Mesenchymal stem cell (in vitro differentiated cells and primary cell): ENCODE measurements at places on chromosomes 2 and 18.
A peak's percentile ranks its signal among the peaks of the same experiment; 100 is the strongest.

DNA sequence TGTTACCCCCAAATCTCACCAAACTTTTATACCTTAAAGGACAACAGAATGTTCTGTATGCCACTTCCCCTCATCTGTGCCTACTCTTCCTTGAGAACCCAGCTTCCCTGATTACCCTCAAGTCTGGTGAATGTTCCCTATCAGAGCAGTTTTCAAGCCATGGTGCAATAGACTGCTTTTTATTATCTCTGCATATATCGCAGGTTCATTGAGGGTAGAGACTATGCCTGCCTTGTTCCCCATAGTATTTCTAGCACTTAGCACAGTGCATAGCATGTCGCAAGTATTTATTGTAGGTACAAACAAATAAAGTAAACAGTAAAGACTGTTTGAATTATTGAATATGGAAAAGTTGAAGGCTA, 146.6 kb downstream of the HAUS1 start:
- DNase-seq = no peak

- no peak for DNase-seq
These were observed 8.2 kb downstream of the MALL start for GRCh38 chr2:110107092-110108079.

DNA sequence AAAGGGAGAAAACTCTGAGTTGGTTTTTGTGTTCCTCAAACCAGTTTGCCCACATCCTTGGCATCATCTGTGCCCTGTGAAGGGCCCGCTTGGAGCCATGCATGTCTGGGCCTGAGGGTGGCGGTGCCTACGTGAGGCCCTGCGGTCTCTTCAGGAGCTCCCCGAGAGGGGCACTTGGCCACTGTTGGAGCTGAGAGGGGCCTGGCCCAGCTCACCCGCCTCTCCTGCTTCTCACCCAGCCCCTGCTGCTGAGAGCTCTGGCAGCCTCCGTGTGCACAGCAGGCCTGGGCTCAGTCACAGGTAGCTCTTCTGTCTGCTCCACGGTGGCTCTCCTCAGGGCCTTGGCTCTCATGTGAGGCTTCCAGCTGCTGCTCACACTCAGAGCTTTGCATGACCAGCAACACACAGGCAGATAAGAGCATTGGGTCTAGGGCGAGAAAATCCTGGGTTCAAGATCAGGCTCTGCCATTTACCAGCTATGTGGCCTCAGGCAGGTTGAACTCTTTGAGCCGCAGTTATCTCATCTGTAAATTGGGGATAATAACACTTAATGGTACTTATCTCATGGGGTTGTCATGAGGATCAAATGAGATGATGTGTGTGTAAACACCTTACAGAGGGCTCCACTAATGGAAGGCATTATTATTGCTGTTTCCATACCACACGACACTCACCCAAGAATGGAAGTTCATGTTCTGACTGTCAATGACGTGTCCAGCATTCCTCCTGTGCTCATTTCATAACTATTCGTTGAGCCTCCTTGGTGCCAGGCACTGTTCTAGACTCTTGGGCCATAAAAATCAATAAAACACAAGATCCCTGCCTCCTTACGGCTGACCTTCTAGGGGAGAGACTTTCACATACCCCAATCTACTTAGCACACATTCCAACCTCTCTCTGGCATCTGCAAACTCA, 41.6 kb upstream of the PLB1 start:
- no peak for DNase-seq

GRCh38 chr18:52345428-52345827, 5.4 kb downstream of the DCC start:
- no peak for DNase-seq

DNA sequence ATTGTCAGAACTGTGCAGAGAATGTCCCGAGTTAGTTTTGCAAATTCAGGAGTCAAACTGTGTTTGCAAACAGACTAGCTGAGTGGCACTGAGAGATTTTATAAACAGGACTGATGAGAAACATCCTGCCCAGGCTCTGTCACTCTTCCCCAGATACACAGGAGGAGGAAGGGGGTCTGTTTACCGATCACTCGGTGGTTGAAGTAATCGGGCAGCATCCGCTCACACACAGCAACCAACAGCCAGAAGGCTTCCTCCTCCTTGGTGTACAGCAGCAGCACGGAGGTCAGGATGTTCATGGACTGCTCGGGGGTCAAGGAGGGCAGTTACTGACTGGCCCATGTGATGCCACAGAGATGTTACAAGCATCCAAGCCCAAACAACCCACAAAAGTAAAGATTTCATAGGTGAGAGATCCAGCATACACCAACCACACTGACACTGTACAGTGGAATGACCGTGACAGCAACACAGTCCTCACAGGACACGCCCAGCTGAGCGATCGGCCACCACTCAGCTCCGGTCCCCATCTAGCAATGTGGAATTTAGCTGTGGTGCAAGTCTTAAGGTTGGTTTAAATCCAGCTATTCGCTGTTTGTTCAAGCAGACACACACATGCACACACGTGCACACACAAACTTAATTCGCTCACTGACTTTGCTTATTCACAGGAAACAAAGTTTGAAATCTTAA, 30.1 kb downstream of the RPL31 start:
- DNase-seq = no peak

GRCh38 chr18:58412844-58413666, 215.8 kb downstream of the ALPK2 start:
- no peak for DNase-seq

- peak; percentile 11 for DNase-seq
These were observed 28.7 kb upstream of the MFSD6 start for GRCh38 chr2:190379249-190379964.

- DNase-seq = no peak
These were observed 947.2 kb upstream of the SLC39A10 start for GRCh38 chr2:194709840-194710239.

GRCh38 chr2:227766373-227766883, 20.7 kb downstream of the SCYGR8 start:
- DNase-seq = peak; percentile 73

DNA sequence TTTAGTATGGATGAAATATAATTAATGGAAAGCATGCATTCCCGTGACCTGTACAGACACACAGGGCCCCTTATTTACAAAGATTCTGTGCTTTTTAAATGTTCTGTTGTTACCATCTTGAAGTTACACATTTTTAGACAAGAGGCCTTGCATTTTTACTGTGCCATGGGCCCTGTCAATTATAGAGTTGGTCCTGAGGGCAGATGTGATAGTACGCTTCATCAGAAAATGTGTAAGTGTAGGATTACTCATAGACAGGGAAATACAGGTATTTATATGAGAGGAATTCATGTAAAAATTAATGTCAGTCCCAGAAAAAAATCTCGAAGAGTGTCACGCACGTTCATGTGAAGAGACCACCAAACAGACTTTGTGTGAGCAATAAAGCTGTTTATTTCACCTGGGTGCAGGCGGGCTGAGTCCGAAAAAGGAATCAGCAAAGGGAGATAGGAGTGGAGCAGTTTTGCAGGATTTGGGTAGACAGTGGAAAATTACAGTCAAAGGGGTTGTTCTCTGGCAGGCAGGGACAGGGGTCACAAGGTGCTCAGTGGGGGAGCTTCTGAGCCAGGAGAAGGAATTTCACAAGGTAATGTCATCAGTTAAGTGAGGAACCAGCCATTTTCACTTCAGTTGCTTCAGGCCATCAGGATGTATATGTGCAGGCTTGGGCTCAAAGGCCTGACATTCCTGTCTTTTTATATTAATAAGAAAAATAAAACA, 12.2 kb upstream of the ALPK2 start:
- no peak for DNase-seq

DNA sequence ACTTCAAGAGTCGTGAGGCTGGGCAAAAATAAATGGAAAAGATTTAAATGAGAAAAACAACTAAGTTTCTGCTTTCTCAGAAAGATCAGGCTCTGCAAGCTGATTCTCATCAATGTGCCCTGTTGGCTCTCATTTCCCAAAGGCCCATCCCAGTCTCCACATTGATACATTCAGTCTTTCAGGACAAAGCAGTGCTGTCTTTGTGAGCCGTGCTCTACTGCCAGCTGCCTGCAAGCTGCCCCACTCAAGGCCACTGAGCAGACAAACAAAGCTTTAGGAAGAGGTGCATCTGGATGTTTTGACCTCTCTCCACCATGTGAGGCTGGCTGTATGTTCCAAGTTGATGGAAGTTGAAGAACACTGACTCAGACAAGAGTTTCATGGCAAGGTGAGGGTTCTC, 48.8 kb downstream of the FSHR start:
- DNase-seq = no peak

- no peak for DNase-seq
These were observed 50.6 kb downstream of the EPAS1 start for GRCh38 chr2:46347648-46348280.

DNA sequence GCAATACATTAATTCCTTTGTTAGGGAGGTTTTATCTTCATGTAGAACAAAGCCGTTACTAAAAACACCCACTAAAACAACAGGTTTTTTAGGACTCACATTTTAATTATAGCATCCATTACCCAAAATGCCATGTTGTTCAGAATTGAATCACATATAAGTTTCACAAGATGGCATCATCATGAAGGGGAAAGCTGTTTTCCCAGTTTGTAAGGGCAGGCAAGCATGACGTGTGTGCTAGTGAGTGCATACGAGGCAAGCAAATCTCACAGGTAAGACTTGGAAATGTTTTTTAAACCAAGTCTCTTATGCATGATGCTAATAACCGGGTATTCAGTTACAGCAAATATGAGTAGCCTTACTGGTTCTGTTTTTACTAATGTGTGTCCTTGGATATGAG, 111.8 kb upstream of the NFATC1 start:
- DNase-seq = no peak

DNA sequence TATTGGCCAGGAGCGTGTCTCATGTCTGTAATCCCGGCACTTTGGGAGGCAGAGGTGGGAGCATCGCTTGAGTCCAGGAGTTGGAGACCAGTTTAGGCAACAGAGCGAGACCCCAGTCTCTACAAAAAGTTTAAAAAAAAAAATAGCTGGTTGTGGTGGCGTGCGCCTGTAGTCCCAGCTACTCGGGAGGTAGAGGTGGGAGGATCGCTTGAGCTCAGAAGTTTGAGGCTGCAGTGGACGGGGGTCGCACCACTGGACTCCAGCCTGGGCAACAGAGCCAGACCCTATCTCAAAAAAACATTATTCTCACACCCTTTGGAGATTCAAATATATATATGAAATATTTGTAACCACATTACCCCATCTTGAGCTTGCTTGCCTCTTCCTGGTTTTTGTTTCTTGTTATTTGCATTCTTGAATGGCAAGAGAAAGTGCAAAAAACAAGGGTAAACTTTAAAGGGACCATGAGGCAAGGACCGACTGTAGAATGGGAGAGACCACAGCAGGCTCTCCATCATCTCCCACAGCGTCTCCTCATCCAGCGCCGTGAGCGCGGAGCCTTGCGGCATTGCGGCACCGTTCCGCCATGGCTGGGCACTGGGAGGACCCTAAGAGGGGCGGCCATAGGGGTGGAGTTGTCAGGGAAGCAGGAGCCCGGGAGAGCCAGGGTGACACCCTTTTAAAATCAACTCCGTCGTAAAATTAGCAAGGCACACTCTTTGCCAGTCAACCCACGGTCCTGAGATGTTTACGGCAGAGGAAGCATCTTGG, 1.4 kb downstream of the ELP2 start:
- DNase-seq = no peak

- peak; percentile 24 for DNase-seq
These were observed 2.1 kb downstream of the MDH1 start for GRCh38 chr2:63590626-63591408.

DNA sequence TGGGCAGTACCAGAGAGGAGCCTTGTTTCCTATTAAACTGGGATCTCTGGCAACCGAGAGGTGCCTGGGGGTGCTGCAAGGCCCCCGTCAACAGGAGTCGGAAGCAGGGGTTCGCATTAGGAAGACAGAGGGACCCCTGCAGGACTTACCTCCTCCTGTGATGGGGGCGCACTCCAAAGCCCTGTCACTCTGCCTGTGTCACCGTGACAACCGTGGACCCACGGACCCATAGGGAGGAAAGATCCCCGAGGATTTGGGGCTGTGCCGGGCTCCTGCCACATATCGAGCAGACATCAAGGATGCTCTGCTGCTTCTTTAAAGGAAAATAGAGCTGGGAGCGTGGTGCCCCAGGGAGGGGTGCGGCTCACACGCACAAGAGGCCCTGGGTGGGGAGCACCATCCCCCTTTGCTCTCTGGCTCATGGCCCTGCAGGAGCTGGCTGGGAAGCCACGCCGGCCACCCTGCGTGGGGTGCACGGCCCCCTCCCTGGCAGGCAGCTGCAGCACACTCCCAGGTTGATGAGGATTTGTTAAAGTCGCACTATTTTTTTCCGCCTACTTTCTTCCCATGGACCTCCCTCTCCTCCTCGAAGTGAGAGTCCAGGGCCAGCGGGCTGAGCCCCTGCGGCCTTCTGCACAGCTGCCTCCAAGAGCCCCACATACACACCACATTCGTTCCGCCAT, 167.5 kb downstream of the TWIST2 start:
- DNase-seq = no peak

GRCh38 chr2:28871620-28872019, 1.5 kb upstream of the TRMT61B start:
- DNase-seq = no peak

- no peak for DNase-seq
These were observed 370.1 kb downstream of the FBXO15 start for GRCh38 chr18:73777356-73778031.

- no peak for DNase-seq
These were observed 265.9 kb upstream of the SALL3 start for GRCh38 chr18:78713726-78714125.

- peak; percentile 58 for DNase-seq
These were observed 79.6 kb downstream of the USP40 start for GRCh38 chr2:233486778-233487552.

DNA sequence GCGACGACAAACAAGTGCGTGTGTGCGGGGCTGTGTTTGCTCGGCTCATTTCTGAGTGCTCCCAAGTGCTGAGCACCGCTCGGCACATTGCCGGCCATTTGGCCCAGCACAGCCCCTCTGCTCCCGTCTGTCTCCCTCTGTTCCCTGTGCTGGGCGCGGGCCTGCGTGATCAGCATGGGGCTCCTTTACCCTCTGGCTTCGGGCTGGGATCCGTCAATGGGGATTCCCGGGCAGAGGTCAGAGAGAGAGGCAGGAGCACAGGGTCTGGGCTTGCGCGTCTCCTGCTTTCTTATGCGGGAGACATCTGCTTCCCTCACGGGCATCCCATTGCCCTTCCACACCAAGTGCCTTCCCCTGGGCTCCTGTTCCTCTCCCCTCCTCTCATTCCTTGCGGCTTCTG, 234.0 kb downstream of the ACKR3 start:
- DNase-seq = no peak

GRCh38 chr18:46711444-46711863, 45.4 kb downstream of the ST8SIA5 start:
- peak; percentile 63 for DNase-seq

DNA sequence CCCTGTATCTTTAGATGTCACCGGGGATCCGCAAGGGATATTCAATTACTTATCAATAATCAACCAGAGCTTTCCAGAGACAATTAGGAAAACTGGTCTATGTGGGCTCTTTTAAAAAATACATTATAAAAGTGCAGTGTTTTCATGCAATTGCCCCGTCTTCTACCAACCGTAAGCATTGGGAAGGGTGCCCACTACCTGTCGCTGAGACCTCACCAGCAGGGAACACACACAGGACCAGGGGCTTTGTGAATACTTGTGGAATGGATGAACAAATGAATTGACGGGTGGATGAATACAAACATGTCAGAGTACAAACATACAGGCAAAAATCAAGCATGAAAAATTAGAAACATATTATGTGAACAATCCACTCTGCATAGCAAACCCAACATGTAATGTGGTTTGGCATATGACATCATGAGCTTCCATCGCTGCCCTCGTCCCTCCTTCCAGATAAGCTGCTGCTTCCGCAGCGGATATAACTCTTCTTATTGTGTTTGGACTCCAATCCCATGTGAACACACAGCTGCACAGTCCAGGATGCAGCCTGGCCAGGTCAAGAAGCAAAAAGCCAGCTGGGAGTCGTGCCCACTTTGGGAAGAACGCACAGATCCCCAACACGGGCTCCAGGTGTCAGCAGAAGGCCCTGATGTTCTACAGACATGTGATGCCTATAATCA, 5.3 kb downstream of the FHL2 start:
- DNase-seq = peak; percentile 68
